ENCODE measurements at places on chromosomes 7 and 10.

GRCh38 chr10:14837003-14837756 lies 657 bp downstream of the CDNF start:
- DNase-seq = no peak

DNA sequence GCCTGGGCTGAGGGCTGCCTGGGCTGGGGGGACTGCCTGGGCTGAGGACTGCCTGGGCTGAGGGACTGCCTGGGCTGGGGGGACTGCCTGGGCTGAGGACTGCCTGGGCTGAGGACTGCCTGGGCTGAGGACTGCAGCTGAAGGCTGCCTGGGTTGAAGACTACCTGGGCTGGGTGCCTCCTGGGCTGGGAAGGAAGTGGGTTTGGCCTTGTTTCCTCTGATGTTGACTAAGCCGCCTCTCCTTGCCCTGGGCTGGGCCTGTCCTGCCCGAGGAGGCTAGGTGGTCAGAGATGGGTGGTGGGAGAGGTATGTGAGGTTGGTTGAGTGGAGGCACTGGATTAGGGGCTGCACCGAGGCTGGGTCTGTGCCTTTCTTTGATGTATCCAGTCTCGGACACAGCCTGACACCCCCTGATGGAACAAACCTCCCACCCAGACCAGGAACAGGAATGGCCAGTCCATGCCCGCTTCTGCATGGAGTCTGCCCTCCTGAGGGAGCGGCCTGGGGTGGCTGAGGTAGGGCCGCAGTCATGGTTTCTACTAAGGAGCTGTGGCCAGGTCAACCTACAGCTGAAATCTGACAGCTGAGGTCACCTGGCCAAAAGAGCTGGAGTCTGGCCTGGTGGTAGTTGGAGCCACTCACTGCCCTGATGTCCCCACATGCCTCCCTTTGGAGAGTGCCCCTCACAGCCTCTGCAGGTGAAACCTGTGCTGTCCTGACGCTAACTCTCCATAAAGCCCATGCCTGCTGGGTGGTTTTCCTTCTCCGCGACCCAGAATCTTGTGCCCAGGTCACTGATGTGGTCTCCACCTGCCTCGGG lies 22.3 kb downstream of the SCART1 start:
- DNase-seq = no peak

- peak; percentile 90 for DNase-seq
Measured at GRCh38 chr10:77104459-77104980, 533.1 kb downstream of the KCNMA1 start.

DNA sequence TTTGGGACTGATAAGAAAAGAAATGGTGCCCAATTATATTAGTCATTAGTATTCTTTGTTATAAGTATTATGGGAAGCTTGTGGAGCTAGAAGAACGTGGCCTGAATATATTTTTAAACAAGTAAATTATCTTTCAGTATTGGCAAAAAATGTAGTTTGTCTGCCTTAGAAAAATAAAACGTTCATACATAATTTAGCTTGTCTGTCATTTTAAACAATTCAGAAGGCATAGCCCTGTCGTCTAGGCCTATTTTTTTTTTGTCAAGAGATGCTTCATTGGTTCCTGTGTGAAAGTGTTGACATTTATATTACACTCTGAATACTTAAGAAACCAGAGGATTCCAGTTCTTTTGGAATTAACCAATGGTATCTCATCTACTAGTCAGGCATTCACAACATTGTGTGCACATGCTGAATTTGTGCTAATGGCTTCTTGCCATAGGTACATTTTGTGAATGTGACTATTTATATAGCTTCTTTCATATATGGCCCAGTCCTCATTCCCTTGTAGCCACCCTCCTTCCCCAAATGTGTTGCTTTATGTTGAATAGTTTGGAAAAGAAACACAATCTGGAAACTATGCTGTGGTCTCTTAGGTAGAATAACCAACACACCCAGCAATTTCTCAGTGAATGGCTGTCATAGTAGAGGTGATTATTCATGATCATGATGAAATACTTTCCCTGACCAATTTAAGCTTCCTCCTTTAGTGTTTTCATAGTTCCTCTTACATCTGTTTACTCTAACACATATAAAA lies 435.8 kb downstream of the EXOC4 start:
- DNase-seq = peak; percentile 89

GRCh38 chr10:28738200-28738599 lies 60.9 kb downstream of the BAMBI start:
- DNase-seq = no peak

GRCh38 chr7:111855161-111855841 lies 293.0 kb upstream of the IMMP2L start:
- peak; percentile 63 for DNase-seq

- peak; percentile 71 for DNase-seq
Measured at GRCh38 chr10:15321431-15322341, 49.4 kb downstream of the FAM171A1 start.

DNA sequence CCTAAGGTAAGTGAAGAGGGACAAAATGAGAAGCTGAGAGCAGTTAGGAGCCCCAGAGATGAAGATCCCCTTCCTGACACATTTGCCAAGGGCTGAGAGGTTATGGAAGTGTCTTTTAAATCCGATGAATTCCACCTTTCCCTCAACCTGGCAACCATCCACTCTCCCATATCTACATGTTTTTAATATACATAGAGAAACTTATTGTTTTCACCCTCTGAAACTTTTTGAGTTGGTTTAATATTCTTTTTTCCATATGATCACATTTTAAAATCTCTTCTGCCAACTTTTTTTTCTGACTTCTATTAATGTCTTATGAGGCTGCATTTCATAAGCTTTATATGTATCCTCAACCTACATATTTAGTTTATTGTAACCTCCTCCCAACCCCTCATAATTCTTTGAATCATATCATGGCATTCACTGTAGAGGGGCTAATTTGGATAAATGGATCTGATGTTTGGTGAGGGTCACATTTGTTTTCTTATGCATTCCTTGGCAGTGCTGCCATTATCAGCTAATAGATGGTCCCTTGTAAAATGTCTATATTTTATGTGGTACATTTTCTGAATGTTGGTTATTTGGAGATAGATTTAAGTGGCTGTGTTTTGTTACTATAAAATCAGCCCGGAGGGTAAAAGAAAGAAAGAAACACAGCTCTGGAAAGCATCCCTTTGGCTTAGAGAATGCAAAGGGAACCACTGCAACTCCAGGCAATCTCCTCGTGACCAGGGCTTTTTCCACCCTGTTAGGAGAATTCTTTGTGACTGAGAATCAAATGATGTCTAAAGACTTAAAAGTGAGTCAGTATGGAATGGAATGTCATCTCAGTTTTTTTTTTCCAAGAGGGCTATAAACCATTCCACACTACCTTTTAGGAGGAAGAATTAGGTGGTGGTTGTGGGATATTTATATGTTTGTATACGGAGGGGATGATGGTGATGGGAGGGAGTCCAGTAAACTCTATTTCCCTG lies 334.4 kb downstream of the SUGCT start:
- peak; percentile 92 for DNase-seq

DNA sequence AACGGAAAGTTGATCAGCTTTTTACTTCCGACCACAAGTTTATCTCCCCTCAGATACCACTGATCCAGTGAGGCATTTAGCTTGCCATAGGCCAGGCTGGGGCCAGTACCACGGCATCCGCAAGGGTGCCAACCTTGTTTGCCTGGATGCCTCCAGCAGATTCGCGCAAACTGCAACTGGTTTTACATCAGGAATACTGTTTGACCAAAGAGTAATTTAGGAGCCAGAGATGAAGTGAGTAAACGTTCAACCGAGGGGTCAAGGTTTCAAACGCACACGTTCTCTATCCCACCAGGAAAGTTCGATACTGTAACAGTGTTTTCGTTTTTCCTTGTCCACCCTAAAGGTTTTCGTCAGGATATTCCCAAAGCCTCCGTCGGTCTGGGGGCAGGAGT lies 266 bp upstream of the MDFIC start:
- DNase-seq = no peak

GRCh38 chr7:127119517-127119916 lies 133.2 kb downstream of the GRM8 start:
- no peak for DNase-seq

DNA sequence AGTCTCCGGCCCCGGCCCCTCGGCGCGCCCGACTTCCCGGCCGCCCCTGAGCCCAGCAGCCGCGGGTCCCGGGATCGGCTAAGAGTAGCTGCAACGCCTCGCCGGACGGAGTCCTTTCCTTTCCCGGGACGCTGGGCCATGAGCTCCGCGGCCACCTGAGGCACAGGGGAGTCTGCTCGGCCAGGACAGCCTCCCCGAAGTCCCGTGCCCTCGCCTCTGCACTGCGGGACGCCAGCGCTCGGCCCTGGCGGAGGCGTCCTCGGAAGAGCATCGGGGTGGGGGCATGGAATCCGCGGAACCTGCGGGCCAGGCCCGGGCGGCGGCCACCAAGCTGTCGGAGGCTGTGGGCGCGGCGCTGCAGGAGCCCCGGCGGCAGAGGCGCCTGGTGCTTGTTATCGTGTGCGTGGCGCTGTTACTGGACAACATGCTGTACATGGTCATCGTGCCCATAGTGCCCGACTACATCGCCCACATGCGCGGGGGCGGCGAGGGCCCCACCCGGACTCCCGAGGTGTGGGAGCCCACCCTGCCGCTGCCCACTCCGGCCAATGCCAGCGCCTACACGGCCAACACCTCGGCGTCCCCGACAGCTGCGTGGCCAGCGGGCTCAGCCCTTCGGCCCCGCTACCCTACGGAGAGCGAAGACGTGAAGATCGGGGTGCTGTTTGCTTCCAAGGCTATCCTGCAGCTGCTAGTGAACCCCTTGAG lies 502 bp downstream of the SLC18A3 start:
- no peak for DNase-seq

DNA sequence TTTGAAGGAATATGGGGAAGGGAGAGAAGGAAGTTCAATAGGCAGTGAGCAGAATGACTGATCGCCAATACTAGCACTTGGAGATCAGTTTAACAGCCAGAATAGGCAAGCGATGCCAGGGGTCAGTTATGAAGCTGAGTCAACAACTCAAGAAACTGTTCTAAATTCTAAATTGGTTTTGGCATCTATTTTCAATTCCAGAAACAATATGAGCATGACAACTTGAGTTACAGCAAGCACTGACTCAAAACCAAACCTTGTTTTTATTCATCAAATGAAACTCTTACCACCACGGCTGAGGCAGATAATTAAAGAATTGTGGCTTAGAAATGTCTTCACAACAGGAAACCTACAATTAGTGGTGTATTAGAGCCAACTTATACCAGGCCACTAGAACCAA lies 180.5 kb upstream of the ASAH2 start:
- DNase-seq = peak; percentile 79

GRCh38 chr10:71850021-71850742 lies 869 bp downstream of the PSAP start:
- DNase-seq = no peak

DNA sequence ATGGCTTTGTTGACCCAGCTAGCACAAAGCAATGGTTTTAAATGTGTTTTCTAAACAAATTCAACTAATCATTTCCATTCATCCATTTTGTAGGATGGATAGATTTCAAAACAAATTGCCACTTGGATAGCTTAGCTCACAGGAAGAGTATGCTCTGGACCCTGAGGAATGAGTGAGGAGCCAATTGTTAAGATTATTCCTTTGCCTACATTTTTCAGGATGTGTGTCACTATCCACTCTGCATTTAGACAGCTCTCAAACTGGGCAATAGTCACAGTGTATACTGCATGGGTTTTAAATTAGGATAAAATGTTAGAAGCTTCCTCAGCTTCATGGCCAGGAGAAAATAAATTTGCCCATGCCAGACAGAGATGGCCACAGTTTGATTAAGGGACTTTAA lies 605.6 kb upstream of the TEX47 start:
- DNase-seq = peak; percentile 46

- peak; percentile 73 for DNase-seq
Measured at GRCh38 chr10:94125856-94126255, 132.1 kb downstream of the PLCE1 start.

DNA sequence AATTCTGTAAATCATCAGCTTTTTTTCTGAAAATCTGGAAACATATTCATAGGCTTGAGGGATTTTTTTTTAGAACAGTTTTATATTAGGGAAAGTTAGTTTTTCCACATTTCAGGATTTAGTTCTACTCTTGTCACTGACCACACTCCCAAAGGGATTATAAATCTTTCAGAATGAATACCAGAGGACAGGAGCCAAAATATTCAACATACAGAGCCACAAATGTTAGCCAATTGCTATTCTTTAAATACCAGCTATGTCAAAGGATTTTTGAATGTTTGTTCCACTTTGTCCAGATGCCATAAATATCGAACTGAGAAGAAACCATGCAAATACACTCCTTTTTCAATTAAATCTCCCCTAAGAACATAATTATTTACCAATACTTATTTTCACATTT lies 50.7 kb downstream of the ODAD2 start:
- DNase-seq = peak; percentile 84

DNA sequence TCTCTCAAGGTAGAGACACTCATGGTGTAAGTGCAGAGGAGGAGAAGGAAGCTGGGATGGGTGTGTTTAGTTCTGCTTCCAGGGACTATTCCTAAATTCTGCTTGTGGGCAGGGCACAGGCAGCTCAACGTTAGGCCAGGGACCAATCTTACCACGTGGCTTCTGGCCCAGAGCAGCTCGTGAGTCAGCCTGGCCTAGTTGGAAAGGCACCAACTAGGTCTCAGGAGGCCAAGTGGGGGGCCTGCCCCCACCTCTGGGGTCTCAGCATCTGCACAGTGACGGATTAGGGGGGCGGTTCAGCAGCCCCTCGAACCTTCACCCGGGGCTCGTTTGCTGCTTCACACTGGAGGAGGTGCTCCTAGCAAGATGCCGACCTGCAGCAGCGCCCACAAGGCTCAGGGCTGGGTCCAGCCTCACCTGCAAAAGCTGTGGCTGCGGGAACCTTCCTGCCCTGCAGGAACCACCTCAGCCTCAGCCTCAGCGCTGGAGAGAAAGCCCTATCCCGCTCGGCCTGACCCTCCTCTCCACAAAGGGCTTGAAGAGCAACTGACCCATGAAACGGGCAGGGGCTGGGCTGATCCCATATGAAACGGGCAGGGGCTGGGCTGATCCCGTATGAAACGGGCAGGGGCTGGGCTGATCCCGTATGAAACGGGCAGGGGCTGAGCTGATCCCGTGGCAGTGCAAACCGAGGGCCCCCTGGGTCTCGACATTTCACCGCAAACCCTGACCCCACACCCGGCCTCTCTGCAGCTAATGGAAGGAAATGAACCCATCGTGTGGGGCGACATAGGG lies 447.4 kb downstream of the DNAJB6 start:
- no peak for DNase-seq

- DNase-seq = no peak
Measured at GRCh38 chr10:19935176-19935575, 118.9 kb downstream of the PLXDC2 start.

DNA sequence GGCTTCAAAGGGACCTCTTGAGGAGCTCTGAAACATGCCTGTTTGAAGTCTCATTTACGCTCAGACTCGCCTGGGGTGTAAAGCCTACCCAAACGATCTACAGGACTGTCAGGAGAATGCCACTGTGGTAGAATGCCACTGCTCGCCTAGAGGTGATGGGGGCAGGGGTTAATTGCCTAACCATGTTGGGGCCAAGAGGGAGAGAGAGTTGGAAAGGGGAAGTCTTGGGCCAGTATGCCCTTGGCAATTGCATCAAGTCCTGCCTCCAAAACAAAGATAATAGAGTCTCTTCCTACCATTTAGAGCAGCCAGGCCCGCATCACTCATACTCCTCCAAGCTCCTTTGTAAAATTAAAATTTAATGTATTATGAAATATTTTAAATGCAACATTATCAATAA lies 25.2 kb downstream of the CDK1 start:
- no peak for DNase-seq
